PC-9 (cell line): ENCODE measurements at places on chromosomes 13 and 19. TPM values are rescaled to one million over a fixed set of nuclear protein-coding genes. Genes with fewer than 3 reads are reported as not detected.

The CGB2 gene
- total RNA-seq = not detected in 2 replicates

The ADGRL1 gene
- 28.5 and 31.5 TPM in 2 replicates for total RNA-seq

The PSG1 gene
- 0.72 TPM in 1 of 2 replicates, not detected in the other for total RNA-seq

DNA sequence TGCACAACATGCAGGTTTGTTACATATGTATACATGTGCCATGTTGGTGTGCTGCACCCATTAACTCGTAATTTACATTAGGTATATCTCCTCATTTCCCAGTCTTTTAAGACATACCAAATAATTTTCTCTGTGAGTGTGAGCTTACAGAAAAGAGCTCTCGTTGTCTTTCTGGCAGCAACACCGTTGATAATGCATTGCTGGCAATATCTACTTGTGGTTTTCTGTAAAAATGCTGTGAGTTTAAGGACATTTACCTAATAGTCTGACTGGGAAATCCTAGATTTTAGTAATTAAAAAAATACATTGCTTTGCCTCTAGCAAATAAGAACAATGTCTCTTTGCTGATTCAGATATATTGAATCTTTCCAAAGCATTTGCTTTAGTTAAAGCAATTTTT is 8.4 kb downstream of the IGFL3 start:
- DNase-seq = no peak

- no peak for DNase-seq
Measured at GRCh38 chr13:92864584-92865284, 361.9 kb upstream of the GPC6 start.

DNA sequence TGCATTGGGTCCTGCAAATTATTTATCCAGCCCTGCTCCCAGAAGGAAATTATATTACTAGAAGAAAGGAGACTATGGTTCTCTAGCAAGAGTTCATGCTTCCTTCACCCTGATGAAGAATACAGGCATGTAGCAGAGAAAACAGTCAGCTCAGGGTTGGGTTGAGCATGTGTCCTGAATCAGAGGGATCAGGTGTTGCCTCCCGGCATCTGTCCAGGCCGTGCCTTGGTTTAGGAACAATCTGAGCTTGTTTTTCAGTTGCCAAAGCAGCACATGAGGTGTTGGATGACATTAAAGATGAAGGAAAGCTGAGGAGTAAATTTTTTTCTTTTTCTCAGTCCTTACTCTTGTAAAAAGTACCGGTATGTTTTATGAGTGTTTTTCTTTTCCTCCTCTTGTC is 62.0 kb downstream of the KL start:
- DNase-seq = no peak

DNA sequence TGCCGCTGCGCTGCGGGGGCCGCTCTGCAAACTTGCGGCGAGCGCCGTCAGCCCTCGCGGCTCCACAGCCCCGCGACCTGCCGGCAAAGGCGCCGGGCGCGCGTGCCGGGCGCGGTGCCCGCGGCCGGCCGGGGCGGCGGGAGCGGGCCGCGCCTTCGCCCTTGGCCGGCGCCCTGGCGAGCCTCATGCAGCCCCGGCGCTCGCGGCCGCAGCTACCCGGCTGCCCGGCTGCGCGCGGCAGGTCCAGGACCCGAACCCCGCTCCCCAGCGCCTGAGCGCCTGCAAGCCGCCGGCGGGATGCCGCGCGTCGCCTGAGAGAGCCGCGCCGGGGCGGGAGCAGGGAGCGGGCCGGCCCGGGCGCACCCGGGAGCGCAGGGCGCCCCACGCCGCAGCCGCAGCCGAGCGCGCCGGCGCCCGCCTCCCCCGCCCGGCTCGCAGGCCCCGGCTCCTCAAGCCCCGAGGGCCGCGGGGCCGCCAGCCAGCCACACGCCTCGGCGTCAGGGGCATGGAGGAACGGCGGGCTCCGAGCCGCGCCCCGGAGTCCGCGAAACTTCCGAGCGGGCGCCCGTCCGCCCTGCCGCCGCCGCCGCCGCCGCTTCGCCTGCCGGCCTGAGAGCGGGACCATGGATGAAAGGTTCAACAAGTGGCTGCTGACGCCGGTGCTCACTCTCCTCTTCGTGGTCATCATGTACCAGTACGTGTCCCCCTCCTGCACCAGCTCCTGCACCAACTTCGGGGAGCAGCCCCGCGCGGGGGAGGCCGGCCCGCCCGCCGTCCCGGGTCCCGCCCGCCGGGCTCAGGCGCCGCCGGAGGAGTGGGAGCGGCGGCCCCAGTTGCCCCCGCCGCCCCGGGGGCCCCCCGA is 564 bp downstream of the HS6ST3 start:
- DNase-seq = no peak
